ENCODE measurements at places on chromosomes 5 and 9.

- DNase-seq: no peak
Measured at GRCh38 chr9:136861874-136862457, 4.1 kb downstream of the EDF1 start.

DNA sequence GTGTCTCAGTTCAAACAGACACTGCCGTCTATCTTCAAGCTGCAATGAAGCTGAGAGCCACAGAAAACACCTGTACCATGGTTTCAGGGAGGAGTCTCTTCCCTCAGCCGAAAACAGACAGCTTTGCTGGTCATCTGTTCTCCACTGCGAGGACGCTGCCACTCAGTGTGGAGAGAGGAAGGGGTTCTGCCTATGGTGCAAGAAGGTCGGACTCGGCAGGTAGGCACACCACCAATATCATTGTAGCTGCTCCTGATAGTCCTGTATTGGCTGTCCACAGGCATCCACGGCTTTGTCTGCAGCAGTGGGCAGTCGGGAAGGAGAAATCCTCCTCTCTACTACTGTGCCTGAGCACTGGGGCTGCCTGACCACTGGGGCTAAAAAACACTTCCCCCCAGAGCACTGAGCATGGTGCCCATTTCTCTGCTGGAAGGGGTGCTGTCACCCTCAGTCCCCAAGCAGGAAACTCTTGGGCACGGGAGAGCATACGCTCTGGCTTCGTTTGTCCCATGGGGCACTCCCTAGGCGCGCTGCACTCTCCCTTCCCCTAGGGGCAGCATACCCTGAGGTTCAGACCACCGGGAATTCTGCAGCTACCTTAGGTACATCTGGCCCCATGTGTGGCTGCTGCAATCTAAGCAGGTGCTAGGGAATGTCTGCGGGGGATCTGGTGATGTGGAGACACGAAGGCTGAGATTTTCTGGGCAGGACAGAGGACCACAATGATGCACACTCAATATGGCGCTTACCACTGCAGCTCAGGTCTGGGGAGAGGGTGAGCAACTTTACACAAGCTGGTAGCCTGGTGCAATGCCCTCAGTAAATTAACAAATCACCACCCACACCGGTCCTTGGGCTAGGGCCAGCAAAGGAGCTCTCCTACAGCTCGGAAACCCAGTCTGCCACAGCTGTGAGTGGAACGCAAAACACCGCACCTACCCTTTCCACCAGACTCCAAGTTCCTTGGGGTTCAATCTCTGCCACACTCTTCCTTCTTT lies 880.9 kb upstream of the SEMA6A start:
- no peak for DNase-seq

DNA sequence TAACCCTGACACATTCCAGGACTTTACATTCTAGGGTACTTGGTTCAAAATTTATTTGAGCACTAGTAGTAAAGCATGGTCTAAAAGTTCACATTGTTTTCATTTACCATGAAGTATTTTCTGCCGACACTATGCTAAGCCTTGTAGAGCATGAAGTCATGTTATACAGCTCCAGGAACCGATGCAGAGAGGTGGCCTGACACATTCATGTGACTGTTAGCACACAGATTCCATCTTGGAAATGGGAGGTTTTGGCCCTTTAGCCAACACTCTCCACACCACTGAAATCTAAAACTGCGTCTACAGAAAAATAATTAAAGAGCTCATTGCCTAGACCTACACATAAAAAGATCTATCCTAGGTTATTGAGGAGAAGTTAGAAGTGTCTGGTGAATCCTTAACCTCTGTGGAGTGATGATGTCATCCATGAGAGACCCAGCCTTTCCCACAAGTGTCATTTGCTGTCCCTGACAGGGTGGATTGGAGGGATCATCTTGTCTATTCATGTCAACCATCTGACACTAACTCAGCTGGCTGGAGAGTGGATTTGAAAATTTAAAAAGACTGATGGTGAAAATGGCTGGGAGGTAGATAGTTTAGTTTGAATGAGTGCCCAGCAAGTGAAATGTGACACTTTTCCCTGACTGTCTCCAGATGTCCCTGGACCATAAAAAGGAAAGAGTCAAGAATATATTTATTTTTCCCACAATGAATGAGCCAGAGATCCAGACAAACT lies 1.3 kb downstream of the RANBP3L start:
- DNase-seq: no peak

GRCh38 chr5:77725616-77726015 lies 50.5 kb downstream of the TBCA start:
- DNase-seq: no peak

- no peak for DNase-seq
Measured at GRCh38 chr9:2623288-2624050, 1.9 kb downstream of the VLDLR start.
